Hematopoietic multipotent progenitor cell treated with erythropoietin and hydrocortisone succinate and interleukin-3 and kit ligand, for 8 days (in vitro differentiated cells): ENCODE measurements at places on chromosomes 2 and 18.

DNA sequence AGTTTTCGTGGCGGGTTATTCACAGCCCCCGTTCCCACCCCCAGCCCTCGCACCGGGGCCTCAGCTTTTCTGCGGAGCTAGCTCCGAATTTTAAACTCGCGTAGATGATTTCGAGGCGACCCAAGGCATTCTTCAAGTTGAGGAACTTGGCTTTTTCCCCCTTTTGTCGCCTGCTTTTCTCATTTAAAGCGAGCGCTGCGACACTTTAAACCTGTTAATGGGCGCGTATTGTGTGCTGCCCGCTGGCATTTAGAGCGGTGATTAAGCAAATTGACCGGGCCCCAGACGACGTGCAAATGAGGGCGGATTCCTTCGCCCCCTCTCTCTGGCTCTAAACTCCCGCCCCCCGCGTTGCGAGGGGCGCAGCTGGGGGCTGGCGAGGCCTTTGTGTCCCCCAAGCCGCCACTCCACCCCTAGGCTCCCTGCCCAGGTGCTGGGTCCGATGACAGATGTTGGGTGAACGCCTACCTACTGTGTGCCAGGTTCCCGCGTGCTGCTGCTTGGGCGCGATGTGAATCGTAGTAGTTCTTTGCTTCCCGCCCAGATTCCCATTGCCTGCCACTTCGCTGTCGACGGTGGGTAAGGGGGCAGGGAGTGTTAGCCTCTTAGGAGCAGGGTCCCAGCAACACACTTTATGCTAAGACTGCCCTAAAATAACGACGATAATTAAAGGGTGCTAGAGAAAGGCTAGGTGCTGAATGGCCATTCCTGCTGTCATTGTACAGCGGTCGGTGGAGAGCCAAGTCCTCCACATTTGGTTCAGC is 1.9 kb downstream of the TCF7L1 start:
- no peak for DNase-seq

GRCh38 chr2:232487385-232488096 is at the start of gene ECEL1:
ECEL1 (minus strand) TSS chr2:232487834; CDS start chr2:232486653, 1,181 bp downstream.
- DNase-seq = no peak

- DNase-seq = no peak
These were observed 5.8 kb upstream of the SMYD5 start for GRCh38 chr2:73208258-73208657.

GRCh38 chr2:7497178-7497577 is 580.0 kb downstream of the RNF144A start:
- no peak for DNase-seq

DNA sequence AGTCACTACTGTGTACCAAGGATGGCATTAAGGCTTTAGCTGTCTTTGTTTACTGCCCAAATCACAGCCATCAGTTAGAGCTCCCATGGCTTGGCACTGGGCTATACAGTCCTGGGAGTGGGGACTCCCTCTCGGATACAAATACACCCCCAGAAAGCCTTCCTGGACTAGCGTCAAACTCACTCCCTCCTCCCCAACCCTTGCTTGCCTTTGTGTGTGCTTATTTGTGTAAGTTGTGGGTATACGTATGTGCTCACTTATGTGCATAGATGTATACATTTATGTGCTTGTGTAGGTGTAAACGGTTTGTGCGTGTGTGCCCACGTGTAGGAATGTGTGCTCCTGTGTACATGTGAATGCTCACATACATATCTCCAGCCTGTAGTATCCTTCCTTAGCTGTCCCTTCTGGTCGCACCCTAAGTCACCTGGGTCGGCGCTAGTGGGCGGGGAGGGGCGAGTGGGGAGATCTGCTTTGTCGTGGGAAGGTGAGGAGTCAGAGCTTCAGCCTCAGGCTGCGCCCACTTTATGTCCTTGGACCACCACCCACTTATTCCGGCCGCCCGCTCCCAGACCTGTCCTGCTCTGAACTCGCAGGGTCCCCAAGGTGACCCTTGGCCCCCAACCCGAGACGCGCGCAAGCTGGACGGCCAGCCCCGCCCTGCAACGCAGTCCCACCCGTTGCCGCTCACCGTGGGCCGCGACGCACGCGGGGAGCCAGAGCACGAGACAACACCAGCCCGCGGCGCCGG is 461 bp downstream of the PRADC1 start:
- peak; percentile 37 for DNase-seq

GRCh38 chr2:73218298-73218697 is 4.3 kb downstream of the SMYD5 start:
- DNase-seq = no peak

DNA sequence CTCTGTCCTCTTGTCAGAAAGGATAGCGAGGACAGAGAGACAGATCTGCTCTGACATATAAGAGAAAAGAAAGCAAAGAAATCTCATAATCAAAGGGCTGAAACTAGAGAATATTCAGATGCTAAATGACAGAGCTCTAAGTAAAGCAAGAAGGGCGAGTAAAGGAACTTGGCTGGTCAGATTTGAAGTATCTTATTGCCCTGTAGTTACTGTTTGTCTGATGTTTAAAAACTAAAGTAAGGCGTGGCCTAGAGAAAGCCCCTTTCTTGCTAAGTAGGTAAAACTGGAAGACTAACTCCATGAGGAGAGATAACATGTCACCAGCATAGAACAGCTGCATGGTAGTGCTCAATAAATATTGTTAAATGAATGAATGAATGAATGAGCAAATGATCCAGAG is 70.0 kb downstream of the CRACDL start:
- no peak for DNase-seq

- DNase-seq = no peak
These were observed 106.8 kb downstream of the GRB14 start for GRCh38 chr2:164514491-164514890.

GRCh38 chr2:120269816-120270215 is 17.2 kb downstream of the RALB start:
- DNase-seq = no peak

DNA sequence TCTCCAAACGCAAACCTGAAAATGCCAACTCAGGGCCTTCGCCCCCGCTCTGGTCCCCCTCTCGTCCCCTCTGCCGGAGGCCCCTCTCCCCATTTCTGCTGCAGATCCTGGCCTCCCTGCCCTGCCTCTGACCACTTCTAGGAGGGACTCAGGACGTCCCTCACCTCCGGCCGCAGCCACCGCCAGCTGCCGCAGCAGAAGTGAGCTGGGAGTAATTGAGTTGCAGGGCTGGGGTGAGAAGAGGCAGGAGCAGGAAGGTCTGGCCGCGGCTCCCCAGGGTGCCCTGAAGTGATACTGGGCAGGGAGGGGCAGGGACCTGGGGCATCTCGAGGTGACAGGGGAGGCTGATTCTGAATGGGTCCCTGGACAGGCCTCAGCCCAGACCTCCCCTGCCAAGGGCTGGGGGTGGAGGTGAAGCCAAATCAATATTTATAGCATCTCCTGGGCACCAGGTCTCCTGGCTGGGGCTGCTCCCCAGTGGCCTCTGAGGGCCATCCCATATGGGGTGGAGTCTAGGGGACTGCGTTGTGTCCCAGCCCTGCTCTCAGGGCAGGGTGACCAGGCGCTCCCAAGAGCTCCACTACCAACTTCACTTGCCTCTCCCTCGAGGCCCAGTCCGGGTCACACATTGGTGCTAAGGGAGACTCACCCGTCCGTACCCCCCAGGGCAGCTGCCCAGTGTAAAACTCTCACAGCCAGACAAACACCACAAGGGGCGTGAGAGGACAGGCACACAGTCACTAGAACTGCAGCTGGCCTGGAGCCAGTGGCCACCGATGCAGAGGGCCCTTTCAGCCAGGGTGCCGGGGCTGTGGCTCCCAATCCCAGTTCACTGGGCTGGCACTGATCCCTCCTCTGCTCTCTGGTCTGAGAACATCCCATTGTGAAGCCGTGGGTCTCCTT is 33.0 kb downstream of the KCNIP3 start:
- no peak for DNase-seq

- no peak for DNase-seq
These were observed 1708.9 kb upstream of the CELF4 start for GRCh38 chr18:39274535-39274934.

GRCh38 chr2:242064364-242065250 is 195.1 kb downstream of the RTP5 start:
- no peak for DNase-seq
